ENCODE measurements at places on chromosomes 5 and 9. TPM values are rescaled to one million over a fixed set of nuclear protein-coding genes. Genes with fewer than 3 reads are reported as not detected.
A peak's percentile ranks its signal among the peaks of the same experiment; 100 is the strongest.

- no peaks in the 10 kb centered on the region for H3K36me3 ChIP-seq
- H3K27ac ChIP-seq: no peak overlapping the region
- H3K27me3 ChIP-seq: peaks cover 15% of the 10 kb centered on the region
- DNase-seq: no peak
Measured at GRCh38 chr5:5537426-5537825, 114.9 kb downstream of the ICE1 start.

- no peak for DNase-seq
- no peak overlapping the region for H3K4me3 ChIP-seq
- no peaks in the 10 kb centered on the region for H3K27me3 ChIP-seq
- peaks cover 46% of the 10 kb centered on the region for H3K36me3 ChIP-seq
- H3K4me1 ChIP-seq: no peaks in the 10 kb centered on the region
- no peak overlapping the region for H3K27ac ChIP-seq
Measured at GRCh38 chr9:131616983-131617604, 71.8 kb downstream of the PRRT1B start.

- H3K36me3 ChIP-seq: no peaks in the 10 kb centered on the region
- no peak for DNase-seq
- H3K4me1 ChIP-seq: no peaks in the 10 kb centered on the region
- H3K27ac ChIP-seq: no peak overlapping the region
Measured at GRCh38 chr5:156181656-156182055, 145.3 kb upstream of the SGCD start.

GRCh38 chr5:177113566-177114424 is 19.8 kb upstream of the NSD1 start:
- peak overlapping the region; percentile 11 for H3K27ac ChIP-seq
- DNase-seq: peak; percentile 88
- peaks cover 15% of the 10 kb centered on the region for H3K4me1 ChIP-seq
- no peak overlapping the region for H3K4me3 ChIP-seq
- H3K36me3 ChIP-seq: peaks cover 7% of the 10 kb centered on the region

DNA sequence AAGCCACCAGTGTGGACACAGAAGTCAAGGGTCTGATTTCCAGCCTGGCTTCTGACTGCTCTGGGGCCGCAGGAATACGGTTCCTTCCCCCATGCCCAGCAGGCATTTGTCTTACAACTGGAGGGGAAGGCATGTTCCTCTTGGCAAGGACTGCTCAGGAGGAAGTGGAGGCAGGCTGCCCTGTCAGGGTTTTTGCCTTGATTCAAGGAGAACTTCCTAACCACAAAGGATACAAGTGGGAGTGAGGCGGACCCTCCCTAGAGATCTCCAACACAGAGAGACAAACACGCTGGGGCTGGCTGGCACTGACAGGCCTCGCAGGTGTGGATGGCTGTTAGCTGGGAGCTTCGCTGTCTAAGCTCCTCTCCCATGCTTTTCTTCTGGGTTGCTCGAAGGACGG is 19.1 kb downstream of the TGFBI start:
- H3K36me3 ChIP-seq: no peaks in the 10 kb centered on the region
- H3K27me3 ChIP-seq: no peaks in the 10 kb centered on the region
- H3K27ac ChIP-seq: no peak overlapping the region
- no peak for DNase-seq

DNA sequence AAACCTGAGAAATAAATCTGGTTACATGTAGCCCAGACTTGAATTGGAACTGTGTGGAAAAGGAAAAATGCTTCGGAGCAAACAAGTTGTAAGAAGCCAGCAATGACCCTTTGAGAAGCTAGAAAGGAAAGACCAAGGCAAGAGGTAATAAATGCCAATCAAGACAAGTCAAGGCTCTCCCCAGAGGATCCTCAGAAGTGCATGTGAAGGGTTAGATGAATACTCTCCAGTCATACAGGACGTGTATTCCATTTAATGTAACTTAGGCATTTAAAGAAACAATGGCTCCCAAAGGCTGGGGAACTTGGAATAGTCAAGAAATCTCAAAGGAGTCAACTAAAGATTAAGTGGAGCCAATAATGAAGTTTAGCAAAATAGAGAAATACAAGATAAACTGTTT is 36.2 kb downstream of the EPB41L4A start:
- H3K4me3 ChIP-seq: no peak overlapping the region
- H3K4me1 ChIP-seq: no peaks in the 10 kb centered on the region
- no peak overlapping the region for H3K27ac ChIP-seq
- H3K36me3 ChIP-seq: no peaks in the 10 kb centered on the region

DNA sequence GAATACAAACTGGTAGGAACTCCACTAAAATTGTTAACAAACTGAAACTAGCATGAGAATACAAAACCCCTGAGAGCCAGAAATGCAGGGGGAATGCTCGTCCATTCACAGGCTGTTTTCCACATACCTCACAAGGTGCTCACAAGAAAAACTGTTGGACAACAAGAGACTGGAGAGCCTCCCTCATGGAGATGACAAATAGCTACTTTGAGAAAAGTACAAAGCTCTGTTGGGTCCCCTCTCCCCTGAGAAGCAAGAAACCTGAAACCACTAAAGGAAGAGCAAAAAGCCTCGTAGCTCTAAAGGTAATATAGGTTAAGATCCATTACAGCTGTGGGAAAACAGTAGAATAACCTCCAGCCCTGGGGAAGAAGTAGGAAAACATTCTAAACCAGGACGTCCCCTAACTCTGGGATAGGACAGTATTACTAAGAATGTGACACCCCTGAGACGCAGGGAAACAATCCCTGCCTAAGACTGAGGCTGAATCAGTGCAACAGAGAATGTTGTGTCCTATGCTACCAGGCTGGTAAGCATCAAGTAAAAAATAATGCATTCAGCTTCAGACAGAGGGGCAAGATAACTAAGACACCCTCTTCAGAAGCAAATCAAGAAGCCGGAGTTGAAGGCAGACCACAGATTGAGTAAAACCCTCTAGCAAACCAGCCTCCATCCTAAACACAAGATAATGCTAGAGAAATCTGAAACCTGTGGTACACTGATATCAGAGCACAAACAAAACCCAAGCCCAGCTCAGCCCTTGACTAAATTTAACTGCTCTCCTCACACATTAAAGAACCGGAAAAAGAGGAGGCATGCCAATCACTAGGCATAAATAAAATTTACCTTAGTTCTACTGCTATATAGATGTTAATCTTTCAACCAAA is 160.2 kb downstream of the SSBP2 start:
- no peaks in the 10 kb centered on the region for H3K27me3 ChIP-seq
- H3K36me3 ChIP-seq: peaks cover 22% of the 10 kb centered on the region
- H3K4me1 ChIP-seq: peaks cover 14% of the 10 kb centered on the region
- DNase-seq: no peak
- H3K27ac ChIP-seq: no peak overlapping the region

- no peak for DNase-seq
- no peaks in the 10 kb centered on the region for H3K36me3 ChIP-seq
Measured at GRCh38 chr5:8730194-8730593, 815.7 kb downstream of the SEMA5A start.

- no peak overlapping the region for H3K4me3 ChIP-seq
- DNase-seq: no peak
- H3K36me3 ChIP-seq: no peaks in the 10 kb centered on the region
- no peak overlapping the region for H3K27ac ChIP-seq
- no peaks in the 10 kb centered on the region for H3K4me1 ChIP-seq
- no peaks in the 10 kb centered on the region for H3K27me3 ChIP-seq
Measured at GRCh38 chr5:119879446-119879845, 250.1 kb downstream of the FAM170A start.

DNA sequence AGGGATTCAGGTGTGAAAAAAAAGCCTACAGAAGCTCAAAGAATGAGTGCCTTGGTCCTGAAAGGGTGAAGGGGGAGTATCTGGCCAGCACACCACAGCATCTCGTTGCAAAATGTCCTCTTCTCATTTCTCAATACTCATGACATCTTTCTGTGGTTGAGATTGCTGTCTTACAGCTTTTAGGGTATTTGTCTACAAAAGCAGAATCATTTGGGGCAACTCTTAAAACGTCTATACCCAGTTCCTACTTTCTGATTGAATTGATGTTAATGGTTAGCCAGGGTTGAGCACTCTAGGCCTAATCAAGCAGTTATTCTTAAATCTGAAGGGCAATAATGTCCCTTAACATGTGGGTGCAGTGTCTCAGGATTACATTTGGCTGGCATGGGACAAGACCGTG is 21.2 kb upstream of the PCSK5 start:
- H3K27ac ChIP-seq: no peak overlapping the region
- no peak for DNase-seq
- H3K4me1 ChIP-seq: peaks cover 10% of the 10 kb centered on the region
- no peaks in the 10 kb centered on the region for H3K36me3 ChIP-seq

DNA sequence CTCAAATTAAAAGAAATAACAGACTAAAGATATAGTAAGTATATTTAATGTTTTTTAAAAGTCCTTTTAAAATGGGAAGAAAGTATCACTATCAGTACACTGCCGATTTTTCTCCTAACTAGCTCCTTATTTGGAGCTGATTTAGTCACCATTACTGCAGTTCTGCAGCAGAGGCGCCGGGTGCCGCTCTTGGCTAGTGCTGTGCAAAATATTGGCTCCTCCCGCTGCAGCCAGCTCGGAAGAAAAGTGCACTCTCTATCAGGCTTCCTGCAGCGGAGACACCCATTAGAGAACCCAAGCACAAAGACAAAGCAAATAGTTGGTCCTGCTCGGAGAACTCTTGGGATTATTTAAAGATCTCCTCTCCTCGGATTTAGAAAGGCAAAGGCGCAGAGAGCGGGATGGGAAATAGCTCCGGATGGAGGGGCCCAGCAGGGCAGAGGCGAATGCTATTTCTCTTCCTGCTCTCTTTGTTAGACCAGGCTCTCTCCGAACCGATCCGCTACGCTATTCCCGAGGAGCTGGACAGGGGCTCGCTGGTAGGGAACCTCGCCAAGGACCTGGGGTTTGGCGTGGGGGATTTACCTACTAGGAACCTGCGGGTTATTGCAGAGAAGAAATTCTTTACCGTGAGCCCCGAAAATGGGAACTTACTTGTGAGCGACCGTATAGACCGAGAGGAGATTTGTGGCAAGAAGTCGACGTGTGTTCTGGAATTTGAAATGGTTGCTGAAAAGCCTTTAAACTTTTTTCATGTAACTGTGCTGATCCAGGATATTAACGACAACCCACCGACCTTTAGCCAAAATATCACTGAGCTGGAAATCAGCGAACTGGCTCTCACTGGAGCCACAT is at the start of gene PCDHGB3:
TSS of gene PCDHGB3 (plus strand) at position 249 of the 855 bp plus-strand sequence. CDS start at position 402, 153 bp downstream.
- no peak within 1 kb of the TSS for H3K27ac ChIP-seq
- H3K4me3 ChIP-seq: peak within 1 kb of the TSS; percentile 52
- peak; percentile 63 for DNase-seq
- peaks cover 3% of the 10 kb centered on the region for H3K4me1 ChIP-seq

DNA sequence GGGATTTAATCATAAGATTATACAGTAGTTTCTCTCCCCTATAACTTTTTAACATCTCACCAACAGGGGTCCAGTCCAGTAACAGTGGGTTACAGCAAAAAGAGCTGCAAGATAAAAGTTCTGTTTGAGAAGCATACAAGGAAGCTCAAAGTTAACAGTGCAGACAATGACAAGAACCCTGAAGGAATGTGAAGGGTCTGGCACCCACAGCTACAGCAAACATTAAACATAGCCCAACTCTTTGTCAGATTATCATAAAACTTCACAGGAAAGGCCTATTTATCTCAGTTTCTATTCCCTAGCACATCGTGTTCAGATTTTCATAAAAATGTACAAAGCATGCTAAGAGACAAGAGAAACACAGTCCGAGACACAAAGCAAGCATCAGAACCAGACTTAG is 309.4 kb downstream of the DIRAS2 start:
- no peak overlapping the region for H3K27ac ChIP-seq
- peaks cover 33% of the 10 kb centered on the region for H3K27me3 ChIP-seq
- no peaks in the 10 kb centered on the region for H3K4me1 ChIP-seq
- no peaks in the 10 kb centered on the region for H3K36me3 ChIP-seq
- no peak for DNase-seq

- no peaks in the 10 kb centered on the region for H3K27me3 ChIP-seq
- H3K27ac ChIP-seq: no peak overlapping the region
- DNase-seq: no peak
- H3K4me1 ChIP-seq: no peaks in the 10 kb centered on the region
Measured at GRCh38 chr9:123044586-123044985, 11.1 kb downstream of the GPR21 start.

GRCh38 chr9:37273595-37273994 is 148.9 kb upstream of the GRHPR start:
- no peak overlapping the region for H3K4me3 ChIP-seq
- no peaks in the 10 kb centered on the region for H3K4me1 ChIP-seq
- no peak for DNase-seq
- H3K36me3 ChIP-seq: peaks cover 29% of the 10 kb centered on the region
- H3K27ac ChIP-seq: no peak overlapping the region

DNA sequence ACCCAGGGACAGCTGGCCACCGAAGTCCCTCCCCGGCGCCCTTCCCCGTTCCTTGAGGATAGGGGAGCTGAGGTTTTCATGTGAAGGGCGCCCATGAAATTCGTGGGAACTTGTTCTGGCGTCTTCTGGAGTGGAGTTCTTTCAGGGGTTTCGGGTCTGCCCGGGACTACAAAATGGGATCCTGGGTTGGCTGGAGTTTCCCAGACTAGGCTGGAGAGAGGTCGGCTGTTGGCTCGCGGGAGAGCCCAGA is 3.6 kb upstream of the RGMB start:
- H3K27ac ChIP-seq: no peak overlapping the region
- DNase-seq: no peak
- H3K27me3 ChIP-seq: peaks cover 36% of the 10 kb centered on the region
- peak overlapping the region; percentile 76 for H3K4me3 ChIP-seq

DNA sequence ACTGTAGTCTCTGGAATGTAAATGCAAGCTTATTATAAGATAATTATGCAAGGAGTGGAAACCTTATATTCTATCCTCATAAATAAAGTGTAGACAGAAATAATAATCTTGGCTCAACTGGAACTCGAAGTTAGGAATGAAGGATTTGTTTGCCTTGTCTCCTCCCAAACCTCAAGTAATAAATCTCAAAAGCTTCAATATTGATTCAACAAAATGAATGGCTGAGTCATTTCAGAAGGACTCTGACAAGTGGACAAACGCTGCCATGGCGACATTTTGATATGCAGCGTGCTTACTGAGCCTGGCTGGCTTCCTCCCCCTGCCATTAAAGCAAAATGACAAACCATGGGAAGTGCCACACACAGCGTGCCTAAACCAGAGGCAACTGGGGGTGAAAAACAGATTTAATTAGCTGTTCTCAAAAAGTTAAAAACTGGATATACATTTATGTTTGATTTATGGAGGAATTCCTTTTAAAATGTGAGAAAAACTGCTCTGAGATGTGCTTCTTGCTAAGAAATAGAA is 10.5 kb upstream of the ADGRV1 start:
- peaks cover 26% of the 10 kb centered on the region for H3K27me3 ChIP-seq
- no peak overlapping the region for H3K27ac ChIP-seq
- DNase-seq: no peak
- no peak overlapping the region for H3K4me3 ChIP-seq

Gene IL4
- 0.32 TPM for total RNA-seq

Gene DMRTA1
- not detected for total RNA-seq

Gene ZBTB5
- 9.1 TPM for total RNA-seq

DNA sequence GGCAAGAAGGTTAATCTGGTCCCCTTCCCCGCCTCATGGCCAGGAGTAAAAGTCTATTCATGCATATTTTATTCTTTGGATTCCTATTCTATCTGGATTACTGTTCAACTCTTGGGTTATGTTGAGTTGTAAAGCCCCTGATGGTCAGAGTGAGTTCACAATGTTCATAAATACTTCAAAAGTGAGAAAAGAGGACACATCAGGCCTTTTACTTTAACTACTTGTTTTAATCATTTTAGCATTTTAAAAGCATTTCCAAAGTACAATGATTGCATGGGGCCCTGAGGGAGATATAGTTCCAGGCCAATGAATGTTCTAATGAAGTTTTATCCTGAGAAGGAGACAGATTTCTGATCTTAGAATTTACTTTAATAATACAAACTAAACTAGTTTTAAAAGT is 93.9 kb downstream of the BOD1 start:
- DNase-seq: no peak
- peaks cover 14% of the 10 kb centered on the region for H3K27me3 ChIP-seq
- H3K4me1 ChIP-seq: no peaks in the 10 kb centered on the region
- H3K36me3 ChIP-seq: no peaks in the 10 kb centered on the region

Measured in activated CD4-positive, alpha-beta T cell treated with anti-CD3 and anti-CD28 coated beads for 36 hours (primary cell).